ENCODE measurements at places on chromosomes 13 and 19. TPM values are rescaled to one million over a fixed set of nuclear protein-coding genes. Genes with fewer than 3 reads are reported as not detected.

KCTD15 gene
- polyA plus RNA-seq: not detected

- no peak for DNase-seq
- H3K27ac ChIP-seq: peak overlapping the region; percentile 7
- H3K27me3 ChIP-seq: no peaks in the 10 kb centered on the region
- H3K4me3 ChIP-seq: peak overlapping the region; percentile 19
- H3K36me3 ChIP-seq: no peaks in the 10 kb centered on the region
- peaks cover 4% of the 10 kb centered on the region for H3K4me1 ChIP-seq
Measured at GRCh38 chr19:55858401-55858800, 22.1 kb downstream of the NLRP4 start.

DNA sequence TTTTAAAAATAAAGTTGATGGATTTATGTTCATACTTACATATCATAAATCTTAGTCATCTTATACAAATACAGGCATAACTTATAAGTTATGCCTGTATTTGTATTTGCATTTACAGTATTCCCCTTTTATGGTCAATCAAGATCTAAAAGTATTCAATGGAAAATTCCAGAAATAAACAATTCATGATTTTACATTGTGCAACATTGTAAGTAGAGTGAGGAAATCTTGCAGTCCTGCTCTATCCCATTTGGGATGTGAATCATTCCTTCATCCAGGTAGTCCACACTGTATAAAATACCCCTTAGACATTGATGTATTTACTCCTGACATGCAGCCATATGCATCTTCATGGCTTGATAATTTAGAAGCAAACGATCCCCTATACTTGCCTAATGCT, 795.3 kb downstream of the SLITRK1 start:
- no peak overlapping the region for H3K4me3 ChIP-seq
- no peak overlapping the region for H3K27ac ChIP-seq
- H3K36me3 ChIP-seq: no peaks in the 10 kb centered on the region
- DNase-seq: no peak

DNA sequence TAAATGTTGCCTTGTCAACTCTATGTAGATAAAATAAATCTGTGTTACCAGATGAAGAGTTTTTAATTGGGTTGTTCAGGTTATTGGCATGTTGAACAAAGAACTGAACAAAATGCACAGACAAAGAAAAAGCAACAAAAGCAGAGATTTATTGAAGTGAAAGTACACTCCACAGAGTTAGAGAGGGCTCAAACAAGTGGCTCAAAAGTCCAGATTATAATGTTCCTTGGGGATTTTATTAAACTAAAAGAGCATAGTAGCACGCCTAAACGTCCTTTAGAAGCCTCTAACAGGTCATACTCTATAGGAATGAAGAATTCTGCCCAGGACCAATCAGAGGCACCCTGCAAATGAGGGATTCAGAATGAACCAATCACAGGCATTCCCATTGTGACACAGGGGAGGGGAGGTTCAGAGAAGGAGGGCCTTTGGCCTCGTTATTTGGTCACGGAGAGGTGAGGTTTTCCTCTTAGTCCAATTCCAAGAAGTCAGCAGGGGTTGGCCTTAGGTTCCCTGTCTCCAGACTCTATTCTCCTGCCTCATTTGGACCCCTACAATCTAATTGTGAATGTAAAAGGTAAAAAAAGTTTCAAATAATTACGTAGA, 12.8 kb downstream of the PSMC4 start:
- H3K36me3 ChIP-seq: peaks cover 30% of the 10 kb centered on the region
- H3K27ac ChIP-seq: no peak overlapping the region
- H3K4me1 ChIP-seq: peaks cover 2% of the 10 kb centered on the region
- H3K4me3 ChIP-seq: no peak overlapping the region
- no peak for DNase-seq

FFAR2 gene
- polyA plus RNA-seq: not detected
